ENCODE measurements at places on chromosomes 16 and 17. TPM values are rescaled to one million over a fixed set of nuclear protein-coding genes. Genes with fewer than 3 reads are reported as not detected.

Gene PRKCB
- under 0.01 TPM for total RNA-seq

Gene CORO6
- 12.7 TPM for total RNA-seq

Gene PIP4K2B
- 48.1 TPM for total RNA-seq

Gene ANKRD40CL
- total RNA-seq = 0.36 TPM

All from osteoblast (primary cell).